ENCODE measurements at places on chromosomes 4 and X.

DNA sequence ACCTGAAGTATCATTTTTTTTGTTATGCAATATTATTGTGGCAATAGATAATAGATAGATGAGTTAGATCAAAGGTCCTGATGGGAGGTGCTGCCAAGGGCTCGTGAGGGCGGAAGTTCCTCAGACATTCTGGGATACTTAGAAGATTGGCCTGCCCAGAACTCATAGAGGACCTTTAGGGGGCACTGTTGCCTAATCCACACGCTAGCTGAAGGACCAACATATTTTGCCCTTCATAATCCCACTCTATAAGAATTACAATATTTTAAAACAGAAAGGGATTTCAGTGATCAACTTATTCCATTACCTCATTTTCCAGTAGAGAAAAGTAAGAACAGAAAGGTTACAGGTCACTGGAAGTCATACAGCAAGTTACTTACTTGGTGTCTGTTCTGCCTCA, 22.9 kb upstream of the COX7B2 start:
- DNase-seq: no peak

DNA sequence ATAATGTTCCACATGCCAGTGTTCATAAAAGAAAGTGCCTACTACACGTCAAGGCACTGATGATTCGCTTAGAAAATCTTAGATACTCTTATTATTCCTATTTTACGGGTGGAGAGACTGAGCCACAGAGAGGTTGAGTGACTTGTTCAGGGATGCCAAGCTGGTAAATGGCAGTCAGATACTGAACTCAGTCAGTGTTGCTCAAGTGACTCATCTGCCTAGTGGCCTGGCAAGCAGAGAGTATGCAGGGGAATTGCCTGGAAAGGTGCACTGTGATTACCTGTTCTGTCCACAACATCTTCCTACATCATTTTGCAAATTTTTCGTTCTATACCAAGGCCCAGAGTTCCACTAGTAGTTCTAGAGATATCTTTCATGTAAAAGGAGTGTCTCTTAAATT, 68.4 kb downstream of the RAPGEF2 start:
- no peak for DNase-seq

- no peak for DNase-seq
Observed at GRCh38 chr4:128355305-128355704, 67.7 kb upstream of the PGRMC2 start.

DNA sequence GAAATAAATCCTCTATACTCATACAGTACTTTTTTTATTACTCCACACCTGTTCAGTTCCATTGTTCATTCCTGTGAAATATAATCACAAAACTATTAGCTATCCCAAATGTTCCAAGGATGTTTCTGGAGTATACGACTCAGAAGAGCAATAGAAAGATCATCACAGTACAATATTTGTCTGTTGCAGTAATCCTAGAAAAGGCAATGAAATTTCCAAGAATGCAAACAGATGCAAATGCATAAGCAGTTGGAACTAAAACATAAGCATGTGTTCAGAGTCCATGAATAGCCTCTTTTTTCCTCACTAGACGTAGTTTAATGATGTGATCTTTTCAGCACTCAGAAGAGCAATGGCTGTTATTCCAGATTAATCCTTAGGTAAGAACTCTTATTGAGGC, 55.2 kb downstream of the RTL3 start:
- no peak for DNase-seq

DNA sequence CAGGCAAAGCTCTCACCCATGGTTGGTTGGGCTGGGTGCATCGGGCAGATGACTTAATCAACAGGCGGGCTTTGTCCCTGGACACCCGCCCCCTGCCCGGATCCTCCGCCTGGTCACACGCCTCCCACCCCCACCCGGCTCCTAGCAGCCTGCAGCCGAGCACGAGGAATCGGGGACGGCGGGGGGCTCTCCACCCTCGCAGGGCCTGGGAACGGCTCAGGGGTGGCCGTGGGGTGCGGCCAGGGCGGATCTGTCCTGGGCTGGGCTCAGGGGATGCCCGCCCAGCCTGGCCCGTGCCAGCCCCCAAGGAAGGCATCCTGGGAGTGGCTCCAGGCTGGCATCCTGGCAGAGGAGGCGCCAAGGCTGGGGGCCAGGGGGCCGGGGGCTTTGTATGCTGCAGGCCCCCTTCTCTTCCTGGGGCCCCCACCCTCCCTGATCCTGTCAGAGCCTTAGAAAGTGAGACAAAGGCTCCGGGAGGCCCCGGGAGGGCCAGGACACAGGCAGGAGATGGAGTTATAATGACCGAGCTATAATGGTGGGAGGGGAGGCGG, 32.5 kb upstream of the FGFR3 start:
- no peak for DNase-seq

- DNase-seq: no peak
Observed at GRCh38 chr4:38673130-38673978, 9.4 kb downstream of the KLF3 start.

DNA sequence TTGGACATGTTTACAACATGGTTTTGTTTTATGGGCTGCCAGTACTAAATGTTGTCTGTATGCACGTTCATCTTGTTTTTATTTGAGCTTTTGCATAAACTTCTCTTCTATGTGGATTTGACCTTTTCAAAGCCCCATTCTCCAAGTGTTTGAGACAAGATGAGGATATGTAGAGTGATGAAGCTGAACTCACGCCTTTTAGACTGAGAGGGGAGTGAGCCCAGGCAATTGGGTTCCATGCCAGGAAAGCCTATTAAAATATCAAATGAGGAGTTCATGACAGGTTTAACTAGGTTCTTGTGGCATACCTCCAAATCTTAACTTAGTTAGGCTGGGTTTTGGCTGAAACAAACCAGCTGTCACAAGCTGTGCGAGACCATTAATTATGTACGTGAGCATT, 170.4 kb upstream of the LDB2 start:
- DNase-seq: no peak

Data from T-helper 2 cell (primary cell).